NCI-H226 (cell line): ENCODE measurements at places on chromosomes 7 and 10.

DNA sequence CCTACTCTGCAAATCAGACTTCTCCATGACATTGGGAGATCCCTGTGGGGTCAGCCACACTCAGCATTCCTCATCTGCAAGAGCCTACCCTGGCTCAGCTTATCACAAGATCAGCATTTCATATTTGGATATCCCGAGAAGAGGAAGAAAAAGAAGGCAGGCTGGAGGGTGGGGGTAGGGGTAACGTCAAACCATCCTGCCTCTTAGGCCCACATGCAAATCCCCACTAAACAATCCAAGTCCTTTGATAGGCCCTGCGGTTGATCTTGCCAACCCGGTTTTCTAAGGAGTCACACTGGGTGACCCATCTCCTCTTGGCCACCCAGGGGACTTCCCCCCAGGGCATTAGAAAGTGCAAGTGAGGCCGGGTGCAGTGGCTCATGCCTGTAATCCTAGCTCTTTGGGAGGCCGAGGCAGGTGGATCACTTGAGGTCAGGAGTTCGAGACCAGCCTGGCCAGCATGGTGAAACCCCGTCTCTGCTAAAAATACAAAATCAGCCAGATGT, 128.0 kb upstream of the CALN1 start:
- no peak for DNase-seq

- DNase-seq, result peak; percentile 73
Observed at GRCh38 chr10:71272056-71272771, 46.8 kb upstream of the SLC29A3 start.

- DNase-seq, result peak; percentile 95
Observed at GRCh38 chr10:63554657-63555056, 33.5 kb downstream of the REEP3 start.

DNA sequence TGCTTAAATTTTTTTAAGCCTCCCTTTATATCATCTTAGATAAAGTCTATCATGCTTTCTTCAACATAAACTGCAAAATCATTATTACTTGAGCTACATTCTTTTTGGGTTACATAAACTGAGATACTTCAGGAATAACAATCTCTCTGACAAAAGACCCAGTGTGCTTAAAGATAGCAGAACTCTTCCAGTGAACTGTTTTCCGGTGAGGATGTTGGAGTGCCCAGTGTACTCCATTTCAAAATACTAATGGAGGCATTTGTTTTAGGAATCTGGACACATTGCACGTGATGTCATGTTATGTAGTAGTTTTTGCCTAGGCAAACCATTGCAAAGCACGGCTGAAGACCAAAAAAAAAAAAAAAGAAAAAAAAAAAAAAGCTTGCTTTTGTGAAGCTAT, 388.2 kb upstream of the CELF2 start:
- no peak for DNase-seq

DNA sequence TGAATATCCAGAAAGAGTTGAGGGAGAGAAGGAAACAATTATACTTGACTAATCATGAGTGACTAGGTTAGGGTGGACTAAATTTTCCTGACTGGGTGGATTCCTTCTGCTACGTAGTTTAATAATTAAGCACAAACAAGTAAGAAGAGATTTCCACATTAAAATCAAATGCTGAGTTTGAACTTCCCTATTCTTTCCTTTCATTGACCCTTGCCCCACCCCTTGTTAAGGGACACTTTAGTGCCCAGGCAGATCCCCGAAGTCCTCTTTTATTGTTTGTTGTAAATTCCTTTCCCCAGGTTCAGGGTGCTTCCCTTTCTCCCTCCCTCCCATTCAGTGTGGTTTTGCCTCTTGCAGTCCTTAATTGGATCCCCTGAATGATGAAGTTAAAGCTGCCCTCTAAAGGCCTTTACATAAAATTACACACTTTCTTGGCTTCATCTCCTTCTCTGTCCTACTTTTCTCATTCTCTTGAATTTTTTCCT, 8.8 kb upstream of the SPAM1 start:
- peak; percentile 8 for DNase-seq

DNA sequence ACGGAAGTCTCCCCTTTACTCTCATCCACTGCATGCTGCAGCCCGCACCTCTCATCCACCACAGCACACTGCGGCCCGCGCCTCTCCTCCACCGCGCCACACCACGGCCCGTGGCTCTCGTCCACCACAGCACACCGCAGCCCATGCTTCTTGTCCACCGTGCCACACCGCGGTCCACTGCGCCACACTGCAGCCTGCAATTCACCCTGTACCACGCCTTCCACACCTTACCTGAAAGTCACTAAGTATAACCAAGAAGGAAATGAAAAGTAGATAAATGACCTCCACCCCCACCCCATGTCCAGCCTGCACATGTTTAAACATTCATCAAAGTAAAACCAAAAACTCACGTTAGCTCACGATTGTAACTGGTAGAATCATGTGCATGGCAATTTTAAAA, 176.1 kb downstream of the DIP2C start:
- DNase-seq, result no peak

GRCh38 chr7:113454597-113455169, 336.3 kb upstream of the SMIM30 start:
- no peak for DNase-seq

DNA sequence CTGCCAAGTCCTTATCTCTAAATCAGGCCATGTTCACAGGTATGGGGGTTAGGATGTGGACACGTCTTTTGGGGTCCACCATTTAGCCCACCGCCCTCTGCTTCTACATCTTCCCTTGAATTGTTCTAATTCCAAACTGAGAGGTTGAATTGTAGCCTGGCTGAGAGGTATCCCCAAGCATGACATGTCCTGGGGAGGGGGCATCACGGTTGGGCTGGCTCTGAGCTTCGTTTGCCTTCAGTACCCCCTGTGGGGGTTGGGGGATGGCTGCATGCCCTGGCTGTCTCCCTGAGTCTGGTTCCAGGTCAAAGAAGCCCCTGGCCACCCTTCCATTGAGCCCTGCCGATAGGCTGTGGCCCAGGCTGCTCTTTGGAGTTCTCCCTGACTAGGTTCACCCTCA, 204.6 kb downstream of the GLRX3 start:
- DNase-seq, result no peak

DNA sequence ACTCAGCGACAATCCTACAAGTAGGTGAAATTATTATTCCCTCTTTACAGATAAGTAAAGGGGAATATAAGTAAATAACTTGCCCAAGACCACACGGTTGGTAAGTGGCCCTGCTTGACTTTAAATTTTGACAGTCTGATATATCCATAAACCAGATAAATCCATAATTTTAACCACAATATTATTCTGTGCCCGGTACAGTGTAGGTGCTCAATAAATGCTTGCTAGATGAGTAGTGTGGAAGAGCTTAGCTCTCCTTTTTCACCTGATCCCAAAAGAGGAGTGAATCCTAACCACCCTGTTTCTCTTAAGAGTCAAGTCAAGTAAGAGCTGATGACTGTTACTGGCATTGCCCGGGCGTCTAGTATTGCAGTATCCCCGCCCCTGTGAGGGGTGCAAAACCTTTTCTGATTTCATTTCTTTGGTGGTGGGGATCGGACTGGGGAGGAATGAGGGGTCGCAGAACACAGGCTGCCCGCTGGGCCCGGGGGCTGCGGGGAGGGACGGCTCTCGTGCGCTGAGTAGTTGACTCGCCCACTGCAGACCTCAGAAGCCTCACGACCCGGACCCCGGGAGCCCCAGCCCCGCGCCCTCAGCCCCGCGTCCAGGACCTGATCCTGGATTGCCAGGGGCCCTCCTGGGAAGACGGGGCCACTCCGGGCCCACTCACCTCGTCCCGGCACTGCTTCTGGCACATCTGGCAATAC, 490 bp downstream of the KIN start:
- no peak for DNase-seq

DNA sequence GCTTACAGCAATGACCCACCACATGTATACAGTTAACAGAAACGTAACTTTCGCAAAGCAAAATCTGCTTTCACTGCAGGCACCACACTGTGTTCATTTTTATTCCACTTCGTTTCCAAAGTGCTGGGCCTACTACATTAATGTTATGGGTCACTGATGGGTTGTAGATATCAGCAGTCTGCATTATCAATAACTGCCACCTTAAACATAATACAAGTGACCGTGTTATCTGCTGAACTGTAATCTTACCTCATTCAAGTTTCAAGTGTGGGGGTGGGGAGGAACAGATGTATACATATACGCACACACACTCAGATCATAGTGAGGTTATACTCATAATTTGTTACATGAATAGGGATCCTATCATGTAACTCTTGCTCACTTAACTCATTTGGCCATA, 21.1 kb downstream of the RNF32 start:
- no peak for DNase-seq

GRCh38 chr10:125159932-125160855, at the start of gene CTBP2:
TSS of gene CTBP2 (minus strand) at chr10:125160563.
- DNase-seq, result no peak

DNA sequence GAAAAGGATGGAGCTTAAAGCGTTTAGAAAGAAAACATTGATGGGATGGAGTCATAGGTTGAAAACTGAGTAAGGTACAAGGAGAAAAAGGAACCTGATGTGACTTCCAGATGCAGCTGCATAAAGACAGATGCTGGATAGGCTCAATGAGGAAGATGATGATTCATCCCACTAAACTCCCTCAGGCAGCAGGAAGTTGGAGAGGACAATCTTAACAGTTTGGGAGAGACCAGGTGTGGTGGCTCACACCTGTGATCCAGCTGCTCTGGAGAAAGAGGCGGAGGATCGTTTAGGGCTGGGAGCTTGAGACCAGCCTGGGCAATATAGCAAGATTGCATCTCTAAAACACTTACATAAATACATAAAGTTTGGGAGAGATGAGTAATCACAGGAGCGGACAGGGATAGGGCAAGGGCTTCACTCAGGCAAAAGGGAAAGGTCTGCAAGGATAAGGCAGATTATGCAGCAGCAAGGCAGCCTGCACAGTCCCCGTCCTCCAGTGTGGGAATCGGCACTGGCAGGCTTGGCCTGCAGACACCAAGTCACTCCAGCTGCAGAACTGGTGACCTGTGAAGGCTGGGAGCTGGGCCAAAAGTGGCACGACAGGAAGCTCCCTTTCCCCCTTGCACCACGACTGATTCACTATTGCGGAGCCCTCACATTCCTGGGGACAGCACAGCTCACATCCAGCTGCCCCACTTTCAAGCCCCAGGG, 438.5 kb downstream of the GRID1 start:
- DNase-seq, result no peak

DNA sequence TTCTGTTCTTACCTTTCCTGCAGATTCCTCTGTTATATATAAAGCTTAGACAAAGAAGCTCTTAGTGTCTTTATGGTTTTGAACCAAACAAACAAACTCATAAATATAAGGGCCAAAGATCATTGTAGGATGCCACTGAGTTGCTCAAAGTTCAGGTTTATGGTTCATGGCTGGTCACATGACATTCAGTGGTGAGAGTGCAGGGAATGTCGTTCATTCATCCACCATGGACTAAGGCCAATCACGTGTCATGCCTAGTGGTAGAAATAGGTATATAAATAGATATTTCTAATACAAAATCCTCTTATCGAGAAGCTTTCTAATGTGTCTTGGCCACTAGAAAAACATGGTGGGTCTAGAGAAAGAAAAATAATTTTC, 119.4 kb downstream of the GATA3 start:
- DNase-seq, result no peak

DNA sequence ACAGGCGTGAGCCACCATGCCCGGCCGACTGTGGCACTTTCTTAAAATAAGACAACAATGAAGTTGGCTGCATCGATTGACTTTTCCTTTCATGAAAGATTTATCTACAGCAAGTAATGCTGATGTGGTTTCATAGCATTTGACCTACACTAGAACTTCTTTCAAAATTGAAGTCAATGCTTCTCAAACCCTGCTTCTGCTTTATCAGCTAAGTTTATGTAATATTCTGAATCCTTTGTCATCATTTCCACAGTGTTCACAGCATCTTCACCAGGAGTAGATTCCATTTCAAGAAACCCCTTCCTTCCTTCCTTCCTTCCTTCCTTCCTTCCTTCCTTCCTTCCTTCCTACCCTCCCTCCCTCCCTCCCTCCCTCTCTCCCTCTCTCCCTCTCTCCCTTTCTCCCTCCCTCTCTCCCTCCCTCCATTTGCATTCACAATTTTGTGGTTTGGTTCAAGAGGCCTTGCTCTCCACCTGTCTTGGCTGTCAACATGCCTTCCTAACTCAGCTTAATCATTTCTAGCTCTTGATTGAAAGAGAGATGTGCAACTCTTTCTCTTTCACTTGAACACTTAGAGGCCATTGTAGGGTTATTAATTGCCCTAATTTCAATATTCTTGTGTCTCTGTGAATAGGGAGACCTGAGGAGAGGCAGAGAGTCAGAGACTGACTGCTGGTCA, 52.1 kb downstream of the HDAC9 start:
- DNase-seq, result no peak

DNA sequence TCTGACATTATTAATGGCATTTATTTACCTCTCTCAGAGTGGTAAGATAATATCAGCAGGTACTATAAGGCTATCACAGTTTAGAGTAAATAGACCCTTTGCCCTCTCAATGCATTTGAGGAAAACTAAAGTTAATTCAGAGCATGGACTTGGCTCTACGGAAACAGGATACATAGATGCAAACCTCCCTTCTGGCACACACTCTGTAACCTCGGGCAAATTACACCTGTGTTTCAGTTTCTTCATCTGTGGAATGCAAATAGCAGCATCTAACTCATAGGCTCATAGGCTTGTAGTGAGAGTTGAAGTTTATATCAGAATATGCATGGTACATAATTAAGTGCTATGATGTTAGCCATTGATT, 5.6 kb downstream of the RAPGEF5 start:
- no peak for DNase-seq

DNA sequence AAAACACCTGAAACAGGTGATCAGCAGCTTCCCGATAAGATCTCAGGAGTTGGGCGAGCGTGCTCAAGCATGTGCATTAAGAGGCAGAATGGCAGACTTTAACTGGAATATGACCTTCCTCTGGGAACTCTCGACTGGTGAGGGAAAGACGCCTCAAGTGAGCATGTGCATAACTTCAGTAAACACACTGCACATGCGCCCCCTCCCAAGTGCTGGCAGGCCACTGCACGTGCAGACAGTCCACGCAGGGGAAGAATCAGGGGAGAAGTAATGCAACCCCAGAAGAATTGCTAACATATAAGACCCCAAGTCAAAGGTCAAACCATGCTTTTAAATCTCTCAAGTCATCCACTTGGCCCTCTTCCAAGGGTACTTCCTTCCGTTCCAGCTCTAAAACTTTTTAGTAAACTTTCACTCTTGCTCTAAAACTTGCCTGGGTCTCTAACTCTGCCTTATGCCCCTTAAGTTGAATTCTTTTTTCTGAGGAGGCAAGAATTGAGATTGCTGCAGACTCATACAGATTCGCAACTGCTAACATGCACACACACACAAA, 541.0 kb downstream of the TNS3 start:
- DNase-seq, result no peak

- no peak for DNase-seq
Observed at GRCh38 chr7:32658467-32658869, 163.2 kb downstream of the AVL9 start.
